WTC11 (cell line): ENCODE measurements at places on chromosomes 3 and 15.

- H3K36me3 ChIP-seq = no peaks in the 10 kb centered on the region; the same call in 1 of the 2 replicates
- DNase-seq = no peak
- H3K4me3 ChIP-seq = no peak overlapping the region
- H3K27ac ChIP-seq = no peak overlapping the region
- H3K27me3 ChIP-seq = no peaks in the 10 kb centered on the region; the same call in 1 of the 2 replicates
- H3K4me1 ChIP-seq = peaks cover 9% of the 10 kb centered on the region
Measured at GRCh38 chr15:81807186-81807585, 238.6 kb downstream of the MEX3B start.

GRCh38 chr3:10395671-10396070 lies 74.8 kb upstream of the SEC13 start:
- no peak overlapping the region for H3K27ac ChIP-seq
- peaks cover 5% of the 10 kb centered on the region for H3K27me3 ChIP-seq
- no peaks in the 10 kb centered on the region for H3K36me3 ChIP-seq
- no peak for DNase-seq
- no peak overlapping the region for H3K4me3 ChIP-seq

DNA sequence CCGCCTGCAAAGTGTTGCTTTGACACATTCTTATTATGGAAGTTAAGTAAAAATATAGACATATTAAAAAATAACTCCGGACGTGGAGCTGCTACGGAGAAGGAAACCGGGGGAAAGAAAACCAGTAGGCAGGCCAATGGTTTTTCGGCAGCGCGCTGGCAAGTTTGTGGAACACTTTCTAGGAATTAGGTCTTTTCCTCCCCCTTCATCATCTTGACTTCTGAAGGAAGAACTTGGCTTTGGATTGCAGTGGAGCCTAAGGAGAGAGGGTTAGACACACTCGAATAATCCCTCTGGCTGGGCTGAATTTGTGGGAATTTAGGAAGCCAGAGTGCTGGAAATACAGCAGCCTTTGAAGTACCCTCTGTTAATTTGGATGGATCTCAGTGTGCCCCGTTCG lies 317 bp downstream of the ROBO2 start:
- H3K4me3 ChIP-seq = peak overlapping the region; percentile 87
- H3K27ac ChIP-seq = no peak overlapping the region
- H3K4me1 ChIP-seq = peaks cover 29% of the 10 kb centered on the region
- peaks cover 24% of the 10 kb centered on the region for H3K27me3 ChIP-seq

DNA sequence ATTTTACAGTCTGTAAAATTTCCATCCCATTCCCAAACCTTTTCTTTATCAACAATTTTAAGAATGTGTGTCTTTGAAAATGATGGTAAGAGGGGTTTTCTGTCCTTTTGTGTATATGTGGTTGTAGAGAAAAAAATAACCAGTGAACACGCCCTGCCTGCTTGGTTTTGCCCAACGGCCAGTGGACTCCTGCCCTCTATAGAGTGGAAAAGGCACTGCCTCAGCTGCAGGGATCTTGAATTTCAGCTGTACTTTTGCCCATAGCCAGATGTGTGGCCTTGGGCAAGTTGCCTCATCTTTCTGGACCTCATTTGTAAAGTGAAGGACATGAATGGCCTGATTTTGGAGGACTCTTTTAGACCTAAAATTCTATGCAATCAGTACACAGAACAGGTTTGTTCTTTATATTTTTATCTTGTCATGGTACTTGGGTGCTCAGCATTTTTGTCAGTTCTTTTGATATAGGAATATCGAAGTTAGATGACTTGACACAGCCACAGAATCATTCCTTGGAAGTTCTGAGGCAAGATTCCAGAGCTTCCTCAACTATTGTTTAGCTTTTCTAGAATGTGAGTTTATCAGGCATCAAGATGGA lies 81.0 kb downstream of the CLDN11 start:
- peak; percentile 47 for DNase-seq
- no peak overlapping the region for H3K4me3 ChIP-seq
- no peaks in the 10 kb centered on the region for H3K27me3 ChIP-seq

DNA sequence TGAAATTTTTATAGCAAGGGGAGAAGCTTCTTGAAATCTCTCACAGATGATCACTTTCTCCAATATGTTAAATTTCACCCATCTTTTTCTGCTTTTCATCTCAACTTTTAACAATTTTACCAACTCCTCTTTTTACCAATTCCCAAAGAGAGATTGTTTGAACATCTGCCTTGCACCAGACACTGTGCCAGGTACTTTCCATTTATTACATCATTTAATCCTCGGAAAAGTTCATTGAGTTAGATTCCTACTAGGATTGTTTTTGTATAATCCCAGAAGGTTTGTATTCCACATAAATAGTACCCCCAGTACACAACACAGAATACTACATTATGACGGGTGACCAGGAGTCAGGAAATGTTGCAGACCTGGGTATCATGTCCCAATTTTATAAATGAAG lies 74.1 kb downstream of the ATP8B4 start:
- no peaks in the 10 kb centered on the region for H3K27me3 ChIP-seq
- H3K27ac ChIP-seq = no peak overlapping the region
- H3K4me1 ChIP-seq = no peaks in the 10 kb centered on the region
- DNase-seq = no peak
- peaks cover 18% of the 10 kb centered on the region for H3K36me3 ChIP-seq

DNA sequence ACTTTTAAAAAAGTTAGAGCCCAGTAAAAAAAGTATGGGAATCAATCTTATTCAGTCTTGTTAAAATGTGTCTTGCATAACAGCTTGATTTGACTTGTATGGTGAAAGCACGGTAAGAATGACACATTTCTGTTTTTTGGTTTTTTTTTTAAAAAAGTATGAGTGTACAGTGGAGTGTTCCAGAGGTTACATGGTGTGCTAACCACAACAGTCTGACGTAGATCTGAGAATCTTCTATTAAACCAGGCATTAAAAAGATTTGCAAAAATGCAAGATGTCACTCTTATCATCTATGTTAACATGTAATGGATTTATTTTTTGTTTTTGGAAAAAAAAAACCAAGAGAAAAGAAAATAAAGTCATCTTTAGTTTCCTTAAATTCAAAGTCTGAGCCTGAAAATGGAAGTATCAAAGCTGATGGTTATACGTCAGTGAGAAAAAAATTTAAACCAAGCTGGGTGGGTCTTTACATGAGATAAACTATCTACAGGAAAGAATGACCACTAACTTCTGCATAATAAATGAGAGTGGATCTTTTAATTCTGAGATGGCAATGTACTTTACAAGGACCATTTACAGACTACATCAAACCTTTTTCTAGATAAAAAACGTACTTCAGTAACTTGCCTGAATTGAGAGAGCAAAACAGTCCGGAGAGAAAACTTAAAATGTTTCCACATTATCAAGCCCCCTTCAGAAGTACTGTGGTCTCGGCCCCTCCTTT lies 1.6 kb downstream of the GABPB1 start:
- H3K27me3 ChIP-seq = no peaks in the 10 kb centered on the region
- H3K4me3 ChIP-seq = peak overlapping the region; percentile 98
- H3K4me1 ChIP-seq = peaks cover 45% of the 10 kb centered on the region

GRCh38 chr15:93452537-93453211 lies 363.7 kb upstream of the RGMA start:
- DNase-seq = no peak
- peaks cover 4% of the 10 kb centered on the region for H3K36me3 ChIP-seq
- H3K27me3 ChIP-seq = peaks cover 12% of the 10 kb centered on the region
- H3K4me1 ChIP-seq = peaks cover 58% of the 10 kb centered on the region
- H3K4me3 ChIP-seq = no peak overlapping the region

- H3K36me3 ChIP-seq = no peaks in the 10 kb centered on the region
- peak; percentile 77 for DNase-seq
- H3K27me3 ChIP-seq = peaks cover 56% of the 10 kb centered on the region
- H3K4me1 ChIP-seq = peaks cover 16% of the 10 kb centered on the region
- H3K27ac ChIP-seq = no peak within 1 kb of the TSS
- peak within 1 kb of the TSS; percentile 78 for H3K4me3 ChIP-seq
Measured at GRCh38 chr3:126180477-126181397, at the start of gene ALDH1L1. Gene ALDH1L1 (minus strand): TSS chr3:126180586. CDS start chr3:126160979, 19,607 bp downstream.

DNA sequence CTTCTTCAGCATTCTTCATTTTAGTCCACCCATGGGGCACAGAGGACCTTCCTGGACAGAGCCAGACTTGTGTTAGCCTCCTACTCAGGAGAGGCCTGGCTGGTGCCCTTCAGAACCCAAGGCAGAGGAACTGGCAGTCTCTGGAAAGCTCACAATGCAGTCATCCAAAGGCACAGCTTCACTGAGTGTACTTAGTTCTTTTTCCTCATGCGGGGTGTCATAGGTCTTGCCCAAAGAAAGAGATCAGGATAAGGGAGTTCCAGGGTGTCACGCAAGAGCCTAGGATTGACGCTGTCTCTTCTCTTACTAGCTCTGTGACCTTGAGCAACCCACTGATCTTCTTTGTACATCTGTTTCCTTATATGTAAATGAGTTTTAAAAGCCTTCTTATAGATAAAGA lies 58.7 kb downstream of the CD200 start:
- H3K4me3 ChIP-seq = no peak overlapping the region
- peak overlapping the region; percentile 98 for H3K27ac ChIP-seq
- no peak for DNase-seq
- peaks cover 21% of the 10 kb centered on the region for H3K36me3 ChIP-seq
